ENCODE measurements at places on chromosomes 16 and 17.

GRCh38 chr16:85220125-85220839 lies 108.0 kb upstream of the CIBAR2 start:
- no peak for DNase-seq

DNA sequence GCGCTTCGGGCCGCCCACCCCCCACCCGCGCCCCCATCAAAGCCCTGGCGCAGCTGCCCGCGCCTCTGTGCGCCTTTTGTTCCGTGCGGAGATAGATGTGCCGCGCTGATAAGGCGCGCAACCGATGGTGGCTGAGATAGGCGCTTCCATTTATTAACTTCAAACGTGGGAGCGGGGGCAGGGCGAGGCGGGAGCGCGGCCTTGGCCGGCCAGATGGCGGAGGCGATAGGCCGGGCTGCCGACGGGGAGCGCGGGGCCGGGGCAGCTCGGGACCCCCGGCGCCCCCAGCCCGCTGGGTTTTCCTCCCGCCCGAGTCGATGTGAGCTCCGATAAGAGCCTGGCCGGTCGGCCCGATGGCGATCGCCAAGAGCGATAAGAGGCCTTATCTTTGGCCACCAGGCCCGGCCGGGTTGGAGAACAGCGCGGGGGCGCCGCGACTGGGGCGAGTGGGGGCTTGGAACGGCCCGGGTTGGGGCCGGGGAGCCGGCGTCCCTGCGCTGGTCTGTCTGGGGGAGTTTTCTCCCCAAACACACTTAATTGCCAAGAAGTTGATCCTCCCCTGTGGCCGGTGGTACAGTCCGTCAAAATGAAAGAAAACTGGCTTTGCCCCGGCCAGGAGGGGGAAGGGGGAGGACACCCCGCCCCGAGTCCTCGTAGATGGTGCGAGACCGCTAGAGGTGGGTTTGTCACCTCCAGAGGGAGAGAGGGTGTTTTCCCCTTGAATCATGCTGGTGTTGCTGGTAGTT lies 2.7 kb downstream of the ZFPM1 start:
- DNase-seq, result peak; percentile 87

GRCh38 chr16:78675951-78676792 lies 576.7 kb downstream of the WWOX start:
- DNase-seq, result no peak

GRCh38 chr16:47920709-47921108 lies 235.1 kb downstream of the ABCC12 start:
- DNase-seq, result no peak

GRCh38 chr17:67265436-67266019 lies 20.5 kb upstream of the HELZ start:
- DNase-seq, result no peak

- peak; percentile 88 for DNase-seq
Measured at GRCh38 chr16:89256651-89257254, 39.2 kb downstream of the ZNF778 start.

Measured in activated CD8-positive, alpha-beta memory T cell treated with anti-CD3 and anti-CD28 coated beads, Interleukin-2, amount 50 U/mL, for 48 hours (primary cell).